ENCODE measurements at places on chromosomes 4 and X. TPM values are rescaled to one million over a fixed set of nuclear protein-coding genes. Genes with fewer than 3 reads are reported as not detected.

Gene CLTRN
- polyA plus RNA-seq, result 11.0 TPM

Gene FAAH2
- polyA plus RNA-seq, result 7.6 TPM

Gene CT55
- not detected for polyA plus RNA-seq

GRCh38 chr4:47839259-47839658 is 1.4 kb upstream of the CORIN start:
- no peaks in the 10 kb centered on the region for H3K27me3 ChIP-seq
- peaks cover 2% of the 10 kb centered on the region for H3K4me1 ChIP-seq
- DNase-seq, result no peak
- no peak overlapping the region for H3K27ac ChIP-seq

GRCh38 chrX:132833373-132833772 is 125.1 kb downstream of the HS6ST2 start:
- H3K27me3 ChIP-seq, result no peaks in the 10 kb centered on the region
- H3K36me3 ChIP-seq, result no peaks in the 10 kb centered on the region
- H3K4me3 ChIP-seq, result no peak overlapping the region

- no peak overlapping the region for H3K4me3 ChIP-seq
- H3K4me1 ChIP-seq, result no peaks in the 10 kb centered on the region
- no peaks in the 10 kb centered on the region for H3K36me3 ChIP-seq
- no peaks in the 10 kb centered on the region for H3K27me3 ChIP-seq
- no peak for DNase-seq
Measured at GRCh38 chrX:30530606-30531005, 47.0 kb downstream of the TASL start.

- H3K4me3 ChIP-seq, result no peak overlapping the region
- no peaks in the 10 kb centered on the region for H3K4me1 ChIP-seq
- no peaks in the 10 kb centered on the region for H3K36me3 ChIP-seq
- H3K27ac ChIP-seq, result no peak overlapping the region
- no peaks in the 10 kb centered on the region for H3K27me3 ChIP-seq
Measured at GRCh38 chr4:159298502-159298901, 195.6 kb downstream of the RAPGEF2 start.

Data from liver (tissue), 10 donors.